ENCODE measurements at places on chromosomes 12 and 14.

GRCh38 chr12:3489057-3489456, 1.9 kb upstream of the PRMT8 start:
- no peak for DNase-seq

DNA sequence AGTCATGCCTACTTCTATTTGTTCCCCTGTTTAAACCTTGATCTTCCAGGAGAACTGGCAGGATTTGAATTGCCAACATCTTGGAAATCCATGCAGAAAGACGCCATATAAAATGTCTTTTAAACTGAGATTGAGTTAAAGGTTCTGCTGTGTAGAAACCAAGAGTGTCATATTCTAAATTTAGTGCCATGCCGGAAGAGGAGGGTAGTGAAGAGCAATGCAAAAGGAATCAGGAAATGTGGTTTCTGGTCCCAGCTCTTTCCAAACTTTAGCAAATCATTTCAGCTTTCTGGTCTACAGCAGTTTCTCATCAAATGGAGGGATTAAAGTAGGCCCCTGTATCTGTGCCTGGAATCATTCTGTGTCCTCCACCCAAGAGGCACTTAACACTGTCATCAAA, 85.7 kb downstream of the BTG1 start:
- no peak for DNase-seq

- DNase-seq: no peak
Measured at GRCh38 chr14:86321151-86321550, 791.2 kb downstream of the FLRT2 start.

- DNase-seq: no peak
Measured at GRCh38 chr12:12392413-12392812, 35.5 kb downstream of the BORCS5 start.

GRCh38 chr12:13288937-13289652, 92.6 kb downstream of the EMP1 start:
- DNase-seq: no peak

DNA sequence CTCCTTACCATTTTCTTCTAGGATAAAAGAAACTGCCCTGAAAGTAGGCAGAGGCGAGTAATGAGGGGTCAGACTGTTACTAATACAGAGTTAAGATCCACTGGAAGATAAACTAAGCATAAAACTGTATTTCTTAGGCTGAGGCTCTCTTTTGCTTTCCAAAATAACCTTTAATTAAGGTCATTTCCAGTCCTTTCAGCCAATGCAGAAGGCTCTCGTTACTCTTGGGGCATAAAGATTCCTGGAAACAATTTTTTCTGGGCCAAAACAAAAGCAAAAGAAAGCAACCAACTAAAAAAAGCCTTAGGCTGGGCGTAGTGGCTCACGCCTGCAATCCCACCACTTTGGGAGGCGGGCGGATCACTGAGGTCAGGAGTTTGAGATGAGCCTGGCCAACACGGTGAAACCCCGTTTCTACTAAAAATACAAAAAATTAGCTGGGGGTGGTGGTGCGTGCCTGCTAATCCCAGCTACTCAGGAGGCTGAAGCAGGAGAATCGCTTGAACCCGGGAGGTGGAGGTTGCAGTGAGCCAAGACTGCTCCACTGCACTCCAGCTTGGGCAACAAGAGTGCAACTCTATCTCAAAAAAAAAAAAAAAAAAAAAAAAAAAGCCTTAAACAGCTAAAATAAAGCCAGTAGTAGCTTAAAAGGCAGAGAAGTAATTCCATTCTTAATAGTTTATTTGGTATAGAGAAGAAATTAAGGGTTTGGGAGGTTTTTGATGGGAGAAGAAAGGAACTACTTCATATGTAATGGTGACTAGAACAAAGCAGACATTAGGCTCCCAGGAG, 68.9 kb upstream of the STAC3 start:
- DNase-seq: no peak

DNA sequence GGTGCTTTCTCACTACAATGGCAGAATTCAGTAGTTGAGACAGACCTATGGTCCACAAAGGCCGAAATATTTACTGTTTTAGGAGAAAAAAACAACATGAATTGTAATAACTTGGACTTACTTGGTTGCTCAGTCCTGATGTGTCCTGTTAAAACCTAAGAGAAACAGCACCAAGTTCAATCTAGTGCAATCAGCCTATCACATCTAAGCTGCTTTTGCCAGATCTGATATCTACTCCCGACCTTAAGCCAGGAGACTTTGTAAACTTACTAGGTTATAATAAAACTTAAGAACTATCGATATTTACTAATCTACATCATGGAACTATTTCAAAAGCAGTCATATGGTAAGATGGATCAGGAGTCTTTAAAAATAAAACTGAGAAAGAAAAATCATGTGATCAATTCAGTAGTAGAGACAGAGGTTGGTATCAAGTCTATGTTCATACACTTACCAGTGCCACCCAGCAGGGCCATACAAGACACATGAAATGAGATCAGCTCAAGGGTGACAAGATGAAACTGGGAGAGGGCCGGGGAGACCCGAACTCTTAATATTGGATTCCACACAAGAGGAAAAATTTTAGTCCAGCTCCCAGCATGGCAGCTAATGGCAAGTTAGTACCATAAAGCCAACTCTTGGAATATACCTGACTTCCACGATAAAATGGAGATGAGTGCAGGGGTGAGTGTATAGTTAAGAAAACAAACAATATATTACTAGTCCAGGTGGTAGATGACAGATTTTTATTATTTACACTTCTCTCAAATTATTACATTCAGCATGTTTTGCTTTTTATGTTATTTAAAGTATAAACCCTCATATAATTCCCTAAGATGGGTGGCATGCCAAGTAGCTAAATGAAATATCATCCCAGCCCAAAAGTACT, 27.5 kb downstream of the NUDT4 start:
- DNase-seq: no peak

DNA sequence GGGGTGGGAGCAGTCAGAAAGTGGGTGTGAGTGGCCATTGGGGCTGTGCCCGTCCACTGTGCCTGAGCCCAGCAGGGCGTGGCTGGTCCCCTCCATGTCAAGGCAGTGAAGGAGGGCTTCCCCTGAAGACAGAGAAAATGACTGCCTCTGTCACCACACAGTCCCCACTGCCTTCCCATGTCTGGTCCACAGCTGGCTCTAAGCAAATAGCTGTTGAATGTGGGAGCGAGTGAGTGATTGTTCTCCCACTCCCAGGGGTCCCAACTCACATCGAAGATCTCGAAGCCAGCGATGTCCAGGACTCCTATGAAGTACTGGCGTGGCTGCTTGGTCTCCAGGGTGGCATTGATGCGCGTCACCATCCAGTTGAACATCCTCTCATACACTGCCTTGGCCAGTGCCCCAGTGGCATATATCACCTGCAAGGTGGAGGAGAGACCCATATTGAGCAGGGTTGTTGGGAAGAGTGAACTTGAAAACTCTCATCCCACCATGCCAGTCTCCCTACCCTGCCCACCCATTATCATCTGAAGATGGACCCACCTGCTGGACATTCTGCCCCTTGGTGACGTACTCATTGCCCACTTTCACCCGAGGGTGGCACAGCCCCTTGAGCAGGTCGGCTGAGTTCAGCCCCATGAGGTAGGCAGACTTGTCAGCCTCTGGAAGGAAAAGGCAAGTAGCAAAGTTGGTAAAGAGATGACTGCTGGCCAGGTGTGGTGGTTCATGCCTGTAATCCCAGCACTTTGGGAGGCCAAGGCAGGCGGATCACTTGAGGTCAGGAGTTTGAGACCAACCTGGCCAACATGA, 6.6 kb downstream of the MYH7 start:
- DNase-seq: no peak

DNA sequence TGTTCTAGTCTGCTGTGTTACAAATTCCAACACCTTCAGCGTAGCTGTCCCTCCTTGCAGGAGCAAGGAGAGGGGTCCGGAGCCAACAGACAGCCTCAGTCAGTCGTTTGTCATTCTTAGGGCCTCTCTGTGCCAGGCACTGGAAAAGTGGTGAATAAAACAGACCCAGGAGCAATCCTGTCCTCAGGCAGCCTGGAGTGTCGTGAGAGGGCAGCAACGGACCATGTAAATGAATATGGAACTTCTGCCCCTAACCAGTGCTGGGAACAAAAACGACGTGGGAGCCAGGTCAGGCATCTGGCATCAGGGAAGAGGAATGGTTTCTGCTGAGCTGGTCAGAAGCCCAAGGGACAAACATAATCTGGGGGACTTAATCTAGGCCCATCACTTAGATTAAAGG, 64.8 kb upstream of the PSMC1 start:
- no peak for DNase-seq

- DNase-seq: no peak
Measured at GRCh38 chr14:104746934-104747481, 5.9 kb upstream of the SIVA1 start.

- no peak for DNase-seq
Measured at GRCh38 chr14:25086821-25087396, 37.0 kb upstream of the STXBP6 start.

DNA sequence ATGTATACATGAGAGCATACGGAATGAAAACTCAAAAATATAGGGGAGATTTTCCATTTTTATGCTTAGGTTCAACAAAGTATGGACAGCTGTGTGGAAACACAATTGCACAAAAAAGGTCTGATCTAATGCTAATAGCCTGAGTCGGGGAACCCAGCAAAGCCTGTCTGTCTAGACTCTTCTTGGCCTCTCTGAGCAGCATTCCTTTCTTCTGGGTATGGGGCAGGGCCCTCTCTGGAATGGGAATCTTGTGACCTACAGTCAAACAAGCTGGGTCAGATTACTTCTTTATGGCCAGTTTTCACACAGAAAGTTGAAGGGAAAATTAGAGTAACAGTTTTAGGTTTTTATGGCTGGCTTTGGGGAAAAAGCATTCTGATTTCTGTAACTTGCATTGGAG, 534.0 kb upstream of the LMO3 start:
- no peak for DNase-seq

GRCh38 chr12:39354955-39355354, 88.0 kb downstream of the KIF21A start:
- DNase-seq: no peak

- no peak for DNase-seq
Measured at GRCh38 chr12:26798023-26798422, 35.0 kb downstream of the ITPR2 start.

DNA sequence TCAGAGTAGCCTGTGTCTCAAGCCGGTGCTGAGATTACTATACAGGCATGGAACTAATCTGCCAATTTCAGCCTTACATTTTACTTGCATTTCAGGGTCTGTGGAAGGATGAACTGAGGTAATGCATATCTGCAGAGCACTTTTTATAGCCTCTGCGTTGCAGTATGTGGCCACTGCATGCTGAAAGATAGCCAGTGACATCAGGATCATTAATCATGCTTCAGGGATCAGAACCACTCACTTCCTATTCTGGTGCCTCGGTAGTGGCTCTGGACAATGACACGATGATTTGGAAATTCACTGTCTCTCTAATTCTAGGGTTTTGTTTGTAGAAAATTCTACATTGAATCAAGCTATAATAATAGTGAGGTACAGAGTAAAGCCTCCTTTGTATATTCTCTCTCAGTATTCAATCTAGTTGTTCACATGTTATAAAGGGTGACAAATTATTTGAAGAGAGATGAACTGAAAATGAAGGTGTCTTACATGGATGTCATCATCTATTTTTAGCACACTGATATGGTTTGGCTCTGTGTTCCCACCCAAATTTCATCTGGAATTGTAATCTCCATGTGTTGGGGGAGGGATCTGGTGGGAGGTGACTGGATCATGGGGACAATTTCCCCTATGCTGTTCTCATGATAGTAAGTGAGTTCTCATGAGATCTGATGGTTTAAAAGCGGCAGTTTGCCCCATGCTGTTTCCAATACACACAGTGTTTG, 554.3 kb upstream of the MIS18BP1 start:
- no peak for DNase-seq

GRCh38 chr12:130611026-130611905, 104.8 kb downstream of the RIMBP2 start:
- DNase-seq: no peak

DNA sequence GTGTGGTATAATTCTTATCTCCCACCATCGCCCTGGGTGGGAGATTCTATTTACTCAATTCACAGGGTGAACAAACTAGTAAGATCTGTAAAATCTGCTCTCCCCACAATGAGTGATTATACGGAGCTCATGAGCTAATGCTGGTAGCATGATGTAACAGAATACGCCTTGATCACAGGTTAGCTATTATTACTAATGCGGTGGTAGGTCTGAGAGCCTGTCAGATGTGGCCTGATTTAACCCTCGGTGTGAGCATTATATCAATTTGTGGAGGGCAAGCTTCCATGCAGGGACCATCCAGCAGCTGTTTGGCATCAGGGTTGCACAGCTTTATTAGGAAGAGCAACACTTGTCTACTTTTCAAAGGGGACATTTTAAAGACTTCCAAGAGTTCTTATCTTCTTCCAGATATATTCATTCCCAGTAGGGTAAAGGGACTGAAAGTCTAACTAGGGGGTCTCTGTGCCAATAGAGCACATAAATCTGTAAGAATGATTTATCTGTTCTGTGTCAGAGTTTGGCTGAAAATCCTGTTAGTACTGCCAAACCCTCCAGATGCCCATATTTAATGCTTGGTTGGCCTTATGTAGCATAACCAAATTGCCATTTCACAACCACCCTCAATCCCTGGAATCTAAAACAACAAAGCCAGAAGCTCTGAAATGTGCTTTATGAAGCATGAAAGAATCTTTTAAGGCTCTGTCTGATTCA, 18.7 kb downstream of the TSHR start:
- DNase-seq: no peak

DNA sequence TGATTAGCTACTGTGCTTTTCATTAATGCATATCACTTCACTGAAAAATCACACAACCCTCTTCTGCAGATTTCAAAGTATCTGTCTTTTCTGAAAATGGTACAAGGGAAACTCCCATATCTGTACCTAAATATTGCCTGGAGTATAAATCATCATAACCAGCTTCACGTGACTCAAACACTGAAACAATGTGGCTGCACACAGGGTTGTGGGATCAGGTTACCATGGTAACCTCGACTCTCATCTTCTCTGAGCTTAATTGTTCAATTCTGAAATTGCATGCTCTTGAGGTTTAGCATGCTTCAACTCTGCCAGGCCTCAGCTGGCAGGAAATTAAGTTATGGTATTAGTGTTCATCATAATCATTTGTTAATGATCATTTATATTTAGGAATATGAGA, 77.5 kb upstream of the CPSF6 start:
- DNase-seq: peak; percentile 47

- DNase-seq: no peak
Measured at GRCh38 chr12:124018539-124018938, 45.5 kb downstream of the ZNF664 start.

- no peak for DNase-seq
Measured at GRCh38 chr12:57693317-57693658, 644 bp upstream of the OS9 start.

- no peak for DNase-seq
Measured at GRCh38 chr14:68658029-68658509, 134.8 kb downstream of the ZFP36L1 start.
